ENCODE measurements at places on chromosomes 6 and 20.

DNA sequence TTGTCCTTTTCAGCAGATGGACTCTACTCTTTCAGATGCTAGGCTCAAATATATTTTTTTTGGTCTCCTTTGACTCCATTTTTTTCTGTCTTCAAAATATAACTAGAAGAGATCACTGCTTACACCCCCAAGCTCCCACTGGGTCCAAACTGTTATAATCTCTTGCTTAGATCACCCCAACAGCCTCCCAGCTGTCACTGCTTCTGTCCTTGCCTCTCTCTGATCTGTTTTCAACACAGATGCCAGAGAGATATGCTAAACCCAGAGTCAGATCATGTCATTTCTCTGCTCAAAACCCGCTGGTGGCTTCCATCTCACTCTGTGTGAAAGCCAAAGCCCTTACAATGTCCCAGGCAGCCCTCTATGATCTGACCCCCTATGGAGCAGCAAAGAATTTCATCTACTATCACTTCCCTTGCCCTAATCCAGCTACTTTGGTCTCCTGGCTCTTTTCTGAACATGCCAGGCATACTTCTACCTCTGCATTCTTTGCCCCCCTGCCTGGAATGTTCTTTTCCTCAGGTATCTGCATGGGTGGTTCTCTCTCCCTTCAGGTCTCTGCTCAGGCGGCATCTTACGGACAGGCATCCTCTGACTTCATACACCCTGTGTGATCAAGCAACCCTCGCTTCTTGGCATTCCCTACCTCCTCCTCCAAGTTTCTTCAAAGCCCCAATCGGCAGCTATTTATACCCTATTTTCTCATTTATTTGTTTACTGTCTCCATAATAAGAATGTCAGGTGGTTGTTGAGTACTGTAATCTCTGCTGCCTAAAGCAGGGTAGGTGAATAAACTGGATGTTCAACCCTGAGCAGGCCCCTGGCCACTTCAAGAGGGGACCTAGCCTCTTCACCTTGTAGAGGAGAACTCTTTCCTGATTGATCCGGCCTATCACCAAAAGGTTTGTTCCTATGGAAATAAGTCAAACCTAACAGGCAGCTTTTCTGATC lies 43.6 kb upstream of the SLC4A11 start:
- DNase-seq, result no peak

DNA sequence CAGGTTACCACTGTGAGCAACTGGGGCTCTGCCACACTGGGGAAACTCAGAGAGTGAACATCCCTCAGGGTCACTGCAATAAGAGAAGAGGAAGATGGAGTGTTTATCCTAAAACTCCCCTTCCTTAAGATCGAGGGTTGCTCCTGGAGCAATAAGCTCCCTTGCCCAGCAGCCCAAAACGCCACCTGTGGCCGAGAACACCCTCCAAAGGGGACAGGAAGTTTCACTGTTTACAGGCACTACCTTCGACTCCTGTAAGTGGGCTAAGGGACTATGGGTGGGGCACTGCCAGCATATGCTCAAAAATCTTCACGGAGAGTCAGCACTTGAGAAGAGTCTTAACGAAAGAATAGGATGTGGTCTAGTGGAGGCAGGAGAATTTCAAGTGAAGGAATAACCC lies 132.5 kb downstream of the FAXC start:
- DNase-seq, result no peak

GRCh38 chr6:117483645-117484016 lies 1.2 kb downstream of the DCBLD1 start:
- DNase-seq, result no peak

DNA sequence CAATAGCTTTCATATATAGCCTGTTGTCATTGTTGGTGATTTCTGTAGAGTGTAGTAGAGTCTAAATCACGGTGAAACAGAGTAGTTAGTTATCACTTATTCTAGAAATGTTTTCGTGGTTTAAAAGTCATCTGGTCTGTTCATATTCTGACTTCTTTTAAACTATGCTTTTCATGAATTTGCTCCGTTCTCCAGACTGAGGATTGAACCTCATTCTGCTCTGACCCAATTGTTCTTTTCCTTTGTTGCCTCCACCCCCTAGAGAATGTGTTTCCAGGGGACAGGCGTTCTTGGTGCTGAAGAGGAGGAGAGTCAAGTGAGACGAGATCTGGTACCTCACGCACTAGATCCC lies 748 bp upstream of the ZNF292 start:
- DNase-seq, result no peak

DNA sequence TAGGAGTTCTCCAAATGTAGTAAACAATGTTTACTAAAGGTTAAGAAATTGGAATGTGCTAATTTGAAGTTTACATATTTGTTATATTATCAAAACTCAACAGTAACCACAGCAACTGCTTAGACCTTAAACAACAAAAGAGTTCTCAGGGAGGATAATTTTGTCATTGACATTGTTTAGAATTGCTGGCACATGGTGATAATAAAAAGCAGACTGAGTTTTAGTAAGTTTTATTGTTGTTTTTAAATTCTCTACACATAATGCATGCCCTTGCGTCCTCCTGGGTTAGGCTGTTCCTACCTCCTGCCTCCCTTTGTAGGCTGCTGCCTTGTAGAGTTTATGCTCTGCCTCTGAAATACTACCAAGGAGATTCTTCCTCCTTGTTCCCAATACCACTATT lies 28.7 kb downstream of the LAMA4 start:
- no peak for DNase-seq

DNA sequence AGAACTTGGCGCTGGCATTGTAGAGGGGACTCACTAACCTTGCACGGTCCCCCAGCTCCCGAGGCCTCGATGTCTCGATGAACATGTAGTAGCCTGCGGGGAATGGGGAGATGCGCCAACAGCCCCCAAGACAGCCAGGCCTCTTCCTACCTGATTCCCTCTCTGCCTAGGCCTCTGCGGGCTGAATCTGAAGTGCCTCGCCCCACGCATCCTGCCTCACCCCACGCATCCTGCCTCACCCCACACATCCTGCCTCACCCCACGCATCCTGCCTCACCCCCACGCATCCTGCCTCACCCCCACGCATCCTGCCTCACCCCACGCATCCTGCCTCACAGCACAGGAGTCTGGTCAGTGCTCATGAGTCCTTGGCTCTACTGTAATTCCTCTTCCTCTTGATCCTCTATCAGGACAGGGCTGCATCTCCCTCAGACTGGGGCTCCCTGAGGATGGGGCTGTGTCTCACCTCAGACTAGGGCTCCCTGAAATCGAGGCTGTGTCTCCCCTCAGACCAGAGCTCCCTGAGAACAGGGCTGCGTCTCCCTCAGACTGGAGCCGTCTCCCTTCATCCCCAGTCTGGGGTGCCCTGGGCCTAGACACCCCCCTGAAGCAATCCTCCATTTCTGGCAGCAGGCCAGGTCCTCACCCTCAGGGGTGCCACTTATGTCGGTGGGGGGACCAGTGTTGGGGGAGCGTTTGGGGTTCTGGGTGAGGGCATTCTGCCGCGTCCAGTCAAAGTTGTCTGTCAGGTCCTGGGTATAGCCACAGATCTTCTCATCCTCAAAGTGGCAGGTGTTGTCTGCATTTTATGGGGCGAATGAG lies 53.6 kb downstream of the MDGA1 start:
- DNase-seq, result no peak
